ENCODE measurements at places on chromosomes 3 and 15.
A peak's percentile ranks its signal among the peaks of the same experiment; 100 is the strongest.

DNA sequence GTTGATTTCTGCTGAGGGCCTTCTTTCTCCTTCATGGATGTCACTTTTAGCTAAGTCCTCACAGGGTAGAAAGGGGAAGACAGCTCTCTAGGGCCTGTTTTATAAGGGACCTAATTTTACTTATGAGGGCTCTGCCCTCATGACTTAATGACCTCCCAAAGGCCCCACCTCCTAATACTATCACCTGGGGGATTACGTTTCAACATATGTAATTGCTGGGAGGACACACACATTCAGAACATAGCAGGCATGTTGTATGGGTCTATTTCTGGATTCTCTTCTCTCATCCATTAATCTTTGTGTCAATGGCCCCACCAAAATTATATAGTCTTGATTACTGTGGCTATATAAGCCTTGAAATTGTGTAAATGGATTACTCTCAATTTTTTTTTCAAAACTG lies 255.0 kb downstream of the CLSTN2 start:
- DNase-seq: no peak

DNA sequence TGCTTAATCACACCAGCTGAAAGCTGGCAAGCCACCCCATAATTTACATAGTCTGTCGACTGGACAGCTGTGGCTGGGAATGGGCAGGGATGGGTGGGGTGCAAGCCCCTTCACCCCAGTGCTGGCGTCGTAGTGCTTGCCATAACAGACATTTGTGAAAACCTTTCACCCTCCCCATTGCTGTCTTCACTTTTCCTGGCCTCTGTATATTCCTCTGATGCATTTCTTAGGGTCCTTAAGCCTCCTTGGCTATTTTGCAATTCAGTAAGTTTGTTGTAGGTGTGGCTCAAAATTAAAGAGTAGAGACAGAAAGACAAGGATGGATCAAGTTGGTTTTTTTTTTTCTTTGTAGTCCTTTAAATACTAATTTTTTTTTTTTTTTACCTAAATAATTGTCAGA lies 383.3 kb upstream of the MCTP2 start:
- DNase-seq: no peak

GRCh38 chr3:178518660-178519396 lies 17.4 kb upstream of the KCNMB2 start:
- no peak for DNase-seq

DNA sequence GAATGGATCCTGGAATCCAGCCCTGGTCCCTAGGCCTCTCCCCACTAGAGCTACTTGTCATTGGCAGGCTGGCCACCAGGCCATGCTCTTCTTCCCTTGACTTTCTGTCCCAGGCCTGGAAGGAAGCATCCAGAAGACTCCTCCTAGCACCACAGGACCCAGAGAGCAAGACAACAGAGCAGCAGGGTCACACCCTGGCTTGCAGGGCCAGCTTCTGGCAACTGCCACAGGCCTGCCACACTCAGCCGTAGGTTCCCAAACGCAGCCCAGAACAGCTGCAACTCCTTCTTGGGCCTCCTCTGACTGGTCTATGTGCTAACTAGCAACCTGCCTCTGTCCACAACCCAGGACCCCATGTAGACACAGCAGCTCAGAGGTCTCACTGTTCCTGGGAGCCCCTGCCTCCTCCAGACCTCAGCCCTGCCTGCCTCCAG lies 36.8 kb upstream of the RPL32 start:
- no peak for DNase-seq

- no peak for DNase-seq
These were observed 645.8 kb upstream of the NR2F2 start for GRCh38 chr15:95684693-95685115.

GRCh38 chr3:131728898-131729642 lies 226.3 kb upstream of the MRPL3 start:
- DNase-seq: no peak

DNA sequence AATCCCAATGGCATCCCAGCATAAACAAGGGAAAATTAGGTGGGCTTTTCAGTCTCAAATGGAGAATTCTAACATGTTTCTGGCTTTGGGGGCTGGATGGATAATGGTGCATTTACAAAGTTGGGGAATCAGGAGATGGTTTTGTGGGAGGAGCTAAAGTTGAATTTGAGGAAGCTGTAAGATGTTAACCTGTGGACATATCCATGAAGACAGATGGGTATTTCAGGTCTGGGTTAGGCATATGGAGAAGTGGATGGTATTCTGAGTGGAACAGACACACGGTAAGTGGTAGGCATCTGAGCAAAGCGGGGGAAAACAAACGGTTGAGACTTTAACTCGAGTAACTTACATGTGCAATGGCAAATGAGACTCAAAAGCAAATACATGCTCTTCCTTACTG lies 1.7 kb upstream of the LMLN start:
- no peak for DNase-seq

DNA sequence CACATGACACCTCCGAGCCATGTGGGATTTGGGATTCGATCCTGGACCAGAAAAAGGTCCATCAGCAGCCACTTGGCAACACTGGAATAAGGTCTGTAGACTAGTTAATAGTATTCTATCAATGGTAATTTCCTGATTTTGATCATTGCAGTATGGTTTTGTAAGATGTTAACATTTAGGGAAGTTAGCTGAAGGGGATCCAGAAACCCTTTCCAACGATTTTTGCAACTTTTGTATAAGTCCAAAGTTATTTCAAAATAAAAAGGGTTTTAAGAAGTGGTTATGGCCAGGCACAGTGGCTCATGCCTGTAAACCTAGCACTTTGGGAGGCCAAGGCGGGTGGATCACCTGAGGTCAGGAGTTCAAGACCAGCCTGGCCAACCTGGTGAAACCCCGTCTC lies 10.2 kb downstream of the BDH1 start:
- no peak for DNase-seq

GRCh38 chr15:57045741-57046382 lies 127.4 kb downstream of the TCF12 start:
- no peak for DNase-seq

- no peak for DNase-seq
These were observed 78.9 kb downstream of the TGFBR2 start for GRCh38 chr3:30685267-30685667.

DNA sequence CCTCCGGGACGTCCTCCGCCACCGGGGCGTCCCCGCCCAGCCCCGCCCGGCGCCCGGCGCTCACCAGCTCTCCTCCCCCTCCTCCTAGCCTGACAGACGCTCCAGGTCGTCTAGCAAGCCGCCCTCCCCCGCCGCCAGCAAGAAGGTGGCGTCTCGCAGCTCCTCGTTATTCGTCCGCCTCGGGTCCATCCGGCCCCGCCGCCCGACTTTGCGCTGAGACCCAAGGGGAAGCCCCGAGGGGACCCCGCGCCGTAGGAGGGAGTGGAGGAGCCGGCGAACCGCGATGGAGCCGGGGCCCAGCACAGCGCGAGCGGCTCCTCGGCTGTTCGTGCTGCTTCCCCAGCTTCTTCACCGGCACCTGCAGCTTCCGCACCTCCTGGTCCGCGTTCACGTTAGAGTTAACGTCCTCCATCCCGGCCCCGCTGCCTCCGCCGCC lies 26.3 kb upstream of the MTHFS start:
- DNase-seq: peak; percentile 46

- DNase-seq: no peak
These were observed 21.0 kb upstream of the SEC13 start for GRCh38 chr3:10341901-10342398.

DNA sequence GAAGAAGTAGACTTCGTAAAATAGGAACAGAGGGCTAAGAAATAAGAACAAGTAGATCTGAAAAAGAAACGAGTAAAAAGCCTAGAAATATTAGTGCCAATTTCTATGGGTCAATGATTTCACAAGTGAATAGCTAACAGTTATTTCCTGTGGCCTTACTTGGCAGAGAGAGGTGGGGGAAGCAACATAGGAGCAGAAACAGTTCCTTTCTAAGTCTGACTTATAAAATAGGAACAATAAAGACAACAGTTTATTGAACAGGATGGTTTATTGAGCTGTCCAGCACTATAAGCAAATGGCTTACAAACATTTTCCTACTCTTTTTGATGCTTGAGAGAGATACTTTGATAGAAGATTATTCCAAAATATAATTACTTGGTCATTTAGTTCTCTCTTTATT lies 37.9 kb downstream of the AGTR1 start:
- DNase-seq: no peak

DNA sequence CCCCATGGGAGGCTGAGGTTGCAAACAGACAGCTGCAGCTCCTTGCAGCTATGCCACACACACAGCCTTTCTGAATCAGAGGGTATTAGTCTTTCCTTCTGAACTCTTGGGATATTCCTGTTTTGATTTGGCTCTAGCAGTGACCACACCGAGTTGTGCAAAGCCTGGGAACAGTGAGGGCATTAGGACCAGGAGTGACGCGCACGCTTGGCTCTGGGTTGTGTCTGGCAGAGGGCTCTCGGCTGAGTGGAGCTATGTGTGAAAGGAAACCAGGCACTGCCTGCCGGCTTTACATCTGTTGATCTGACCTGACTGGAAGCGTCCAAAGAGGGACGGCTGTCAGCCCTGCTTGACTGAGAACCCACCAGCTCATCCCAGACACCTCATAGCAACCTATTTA lies at the start of gene GALNT15:
Gene GALNT15 (plus strand): TSS at position 292 of the 400 bp plus-strand sequence. CDS start 472 bp downstream, outside the sequence.
- no peak for DNase-seq

- DNase-seq: no peak
These were observed 51.2 kb downstream of the KCNAB1 start for GRCh38 chr3:156171281-156172267.

DNA sequence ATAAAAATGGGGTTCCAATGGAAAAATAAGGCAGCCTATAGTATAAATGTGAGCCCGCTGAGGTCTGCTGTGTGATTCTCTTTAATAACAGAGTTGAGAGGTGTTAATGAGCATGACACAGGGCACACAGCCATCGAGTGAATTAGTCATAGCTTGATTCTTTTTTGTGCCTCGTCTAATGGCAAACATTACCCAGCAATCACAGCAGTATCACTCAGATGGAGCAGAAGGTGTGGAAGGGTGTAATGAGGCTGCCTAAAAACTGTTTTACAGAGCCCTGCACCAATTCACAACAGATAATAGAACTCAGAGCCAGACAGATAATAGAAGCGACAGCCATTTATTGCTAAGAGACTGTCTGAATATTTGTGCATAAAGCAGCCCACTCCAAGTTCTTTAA lies 178.6 kb upstream of the TPRG1 start:
- DNase-seq: no peak

GRCh38 chr15:38755718-38756117 lies 191.1 kb upstream of the RASGRP1 start:
- DNase-seq: no peak

DNA sequence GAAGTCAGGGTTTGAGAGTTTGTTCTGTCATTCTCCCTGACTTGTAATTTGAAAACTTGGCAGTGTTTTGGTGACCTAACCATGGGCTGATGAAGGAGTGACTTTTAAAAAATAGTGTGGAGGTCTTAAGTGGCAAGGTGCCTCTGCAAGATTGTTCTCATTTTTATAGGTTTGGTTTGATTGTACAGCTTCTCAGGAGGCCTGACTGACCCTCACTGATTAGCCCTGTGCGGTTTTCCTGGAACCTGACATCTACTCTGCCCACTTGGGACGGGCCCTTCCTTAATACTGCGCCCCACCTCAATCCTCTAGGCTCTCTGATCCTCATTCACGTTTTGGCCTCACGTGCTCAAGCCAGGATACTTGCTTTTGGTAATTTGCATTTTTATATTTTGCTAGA lies 2.8 kb downstream of the UBE2E1 start:
- no peak for DNase-seq

- no peak for DNase-seq
These were observed 4.7 kb upstream of the CALML4 start for GRCh38 chr15:68209735-68210408.

DNA sequence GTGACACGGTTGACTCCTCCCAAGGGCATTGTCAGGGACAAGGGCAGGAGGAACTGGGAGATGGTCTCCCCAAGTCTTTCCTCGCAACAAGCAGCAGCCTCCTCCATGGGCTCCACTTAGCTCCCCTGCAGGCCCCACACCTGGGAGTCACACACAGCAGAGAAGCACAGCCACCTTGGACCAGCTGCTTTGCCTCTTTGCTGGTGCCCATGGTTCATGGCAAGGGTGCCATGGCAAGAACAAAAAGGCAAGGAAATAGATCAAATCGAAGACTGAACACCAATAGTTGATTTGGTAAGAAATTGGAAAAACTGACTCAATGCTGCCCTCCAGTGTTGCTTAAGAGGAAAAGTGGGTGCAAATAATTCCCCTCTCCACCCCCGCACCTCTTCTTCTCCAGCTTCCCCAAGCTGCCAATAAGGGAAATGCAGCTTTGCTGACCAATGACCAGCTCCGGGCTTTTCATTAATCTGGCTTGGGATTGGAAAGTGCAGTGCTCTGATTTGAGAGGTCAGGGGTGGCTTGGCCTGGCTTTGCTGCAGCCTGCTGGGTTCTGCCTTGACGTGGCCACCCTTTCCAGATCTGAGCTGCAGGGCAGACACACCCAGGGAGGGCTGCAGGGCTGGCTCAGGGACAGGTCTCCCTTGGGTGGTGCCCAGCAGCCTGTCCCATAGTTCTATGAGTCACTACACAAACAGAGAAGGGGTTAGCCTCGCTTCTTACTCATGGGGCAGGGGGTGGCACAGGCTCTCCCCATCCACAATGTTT lies 162.0 kb downstream of the KLF13 start:
- no peak for DNase-seq

GRCh38 chr3:127706785-127707351 lies 34.1 kb downstream of the ABTB1 start:
- no peak for DNase-seq

- no peak for DNase-seq
These were observed 16.8 kb upstream of the FMN1 start for GRCh38 chr15:33211176-33211808.

GRCh38 chr3:12969486-12969885 lies 103.7 kb downstream of the IQSEC1 start:
- DNase-seq: no peak

DNA sequence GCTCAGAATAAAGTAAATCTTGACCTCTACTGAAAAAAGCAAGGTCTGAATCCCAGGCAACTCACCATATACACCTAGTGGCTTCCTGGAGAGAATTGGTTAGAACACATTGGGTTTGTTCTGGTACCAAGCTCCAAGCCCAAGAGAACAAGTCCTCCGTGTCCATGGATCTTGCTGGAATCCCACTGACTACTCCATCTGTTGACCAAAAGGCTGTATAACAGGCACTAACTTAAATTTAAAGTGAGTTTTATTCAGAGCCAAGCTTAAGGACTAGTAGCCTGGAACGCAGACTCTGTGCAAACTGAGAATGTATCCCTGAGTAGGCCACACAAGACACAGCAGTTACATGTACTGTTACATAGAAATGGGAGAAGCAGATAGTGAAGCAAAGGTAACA lies 342.1 kb upstream of the LRRC3B start:
- DNase-seq: no peak

DNA sequence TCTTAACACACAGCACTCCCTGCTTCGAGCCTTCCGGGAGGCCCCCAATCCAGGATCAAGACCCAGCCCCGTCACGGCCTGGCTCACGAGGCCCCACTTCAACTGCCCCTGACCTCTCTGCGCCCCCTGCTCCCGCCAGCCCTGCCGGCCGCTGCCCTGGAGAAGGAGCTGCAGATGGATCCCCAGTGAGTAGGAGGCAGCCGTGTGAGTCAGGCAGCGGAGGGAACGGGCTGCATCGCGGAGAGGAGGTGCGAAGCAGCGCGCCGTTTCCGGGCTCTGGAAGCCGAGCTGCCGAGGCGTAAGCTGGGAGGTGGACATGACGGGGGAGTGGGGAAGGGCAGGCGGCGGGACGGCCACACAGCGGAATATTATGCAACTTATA lies 133.4 kb downstream of the TPRA1 start:
- DNase-seq: no peak

GRCh38 chr15:65790694-65791334 lies 1.3 kb downstream of the DENND4A start:
- DNase-seq: no peak

GRCh38 chr3:53079147-53079546 lies 33.3 kb upstream of the SFMBT1 start:
- no peak for DNase-seq

GRCh38 chr15:92901995-92902394 lies 1.9 kb downstream of the CHD2 start:
- no peak for DNase-seq

All from stimulated activated CD4-positive, alpha-beta T cell treated with anti-CD3 and anti-CD28 coated beads, Interleukin-1b, Interleukin-23, amount 100 ng/mL, for 1 hour (primary cell).